ENCODE measurements at places on chromosomes 2 and 18.

DNA sequence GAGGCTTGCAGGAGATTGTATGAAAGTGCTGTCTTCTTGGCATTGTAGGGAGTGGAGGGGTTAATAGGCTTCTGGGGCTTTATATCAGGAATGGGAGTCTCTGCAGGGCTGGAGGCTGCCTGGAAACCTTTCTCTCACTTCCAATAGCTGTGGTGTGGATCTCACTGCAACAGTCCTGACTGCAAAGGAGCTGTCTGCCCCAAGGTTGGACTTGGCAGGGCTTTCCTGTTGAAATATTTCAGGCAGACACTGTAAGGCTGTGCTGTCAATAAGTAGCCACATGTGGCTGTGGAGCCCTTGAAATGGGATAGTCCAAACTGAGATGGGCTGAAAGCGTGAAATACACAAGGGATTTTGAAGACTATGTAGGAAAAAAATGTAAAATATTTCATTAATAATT is 399.1 kb upstream of the SPRED2 start:
- DNase-seq: no peak

GRCh38 chr2:121330921-121331320 is 45.9 kb upstream of the TFCP2L1 start:
- no peak for DNase-seq

- DNase-seq: no peak
Observed at GRCh38 chr2:48343571-48344440, 186.1 kb upstream of the STON1 start.

- DNase-seq: no peak
Observed at GRCh38 chr2:12778369-12778768, 61.6 kb downstream of the TRIB2 start.

DNA sequence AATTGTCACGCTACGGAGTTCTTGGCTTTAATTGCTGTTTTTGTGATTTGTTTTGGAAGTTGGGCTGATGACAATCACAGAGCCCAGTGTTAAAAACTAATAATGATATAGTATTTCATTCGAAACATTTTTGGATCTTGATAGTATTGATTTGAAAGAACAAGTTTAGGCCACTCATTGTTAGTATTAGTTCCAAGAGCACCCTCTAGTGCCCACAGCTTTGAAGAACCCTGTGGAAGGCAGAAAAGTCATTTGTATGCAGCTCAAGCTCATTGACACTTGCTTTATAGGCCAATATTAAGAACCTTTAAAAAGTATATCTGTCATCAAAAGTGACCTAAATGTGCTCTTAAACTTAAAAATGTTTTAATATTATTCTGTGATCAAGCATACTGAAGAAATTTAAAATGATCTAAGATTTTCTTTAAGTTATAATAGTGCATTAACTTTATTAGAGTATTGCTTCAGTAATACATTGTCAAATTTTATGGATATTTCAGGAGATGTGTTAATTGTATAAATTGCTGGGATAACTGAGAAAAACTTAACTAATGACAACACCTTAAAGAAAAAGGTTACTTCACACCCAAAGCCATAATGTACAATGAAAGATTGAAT is 191.0 kb downstream of the GRB14 start:
- no peak for DNase-seq

DNA sequence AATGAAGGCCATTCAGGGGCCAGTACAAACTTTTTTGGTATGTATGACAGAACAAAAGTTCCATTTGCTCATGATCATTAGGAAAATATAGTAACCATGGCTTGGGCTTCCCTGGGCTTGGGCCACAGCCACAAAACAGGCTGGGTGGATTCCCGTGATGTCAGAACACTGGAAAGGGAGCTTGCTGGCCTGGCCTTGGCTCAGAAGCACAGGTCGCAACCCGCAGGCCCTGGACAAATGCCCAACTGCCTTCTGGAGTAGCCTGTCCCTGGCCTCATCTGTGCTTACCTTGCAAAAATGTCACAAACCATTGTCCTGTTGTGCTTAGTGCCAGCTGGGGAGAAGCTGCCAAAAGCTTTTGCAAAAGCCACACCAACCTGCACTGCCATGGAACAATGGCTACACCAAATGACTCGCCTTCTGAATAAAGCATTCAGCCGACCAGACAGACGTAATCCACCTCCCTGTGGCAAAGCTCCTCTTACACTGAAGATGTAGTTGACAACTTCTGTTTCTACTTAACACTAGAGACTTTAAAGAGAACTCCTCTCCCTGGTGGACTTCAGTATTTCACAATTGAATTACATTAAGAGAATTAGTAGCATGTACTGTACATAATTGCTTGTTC is 125.5 kb downstream of the ANKRD44 start:
- no peak for DNase-seq

All from CD4-positive, alpha-beta T cell treated with Interleukin-1 beta for 1 hour (primary cell).